GM23338 (cell line): ENCODE measurements at places on chromosomes 1 and 21.

- no peak overlapping the region for H3K27ac ChIP-seq
- H3K4me1 ChIP-seq = peaks cover 1% of the 10 kb centered on the region; the same call in 1 of the 2 replicates
- no peaks in the 10 kb centered on the region for H3K27me3 ChIP-seq
- no peaks in the 10 kb centered on the region for H3K36me3 ChIP-seq
These were observed 58.9 kb downstream of the VPS26C start for GRCh38 chr21:37208056-37208721.

DNA sequence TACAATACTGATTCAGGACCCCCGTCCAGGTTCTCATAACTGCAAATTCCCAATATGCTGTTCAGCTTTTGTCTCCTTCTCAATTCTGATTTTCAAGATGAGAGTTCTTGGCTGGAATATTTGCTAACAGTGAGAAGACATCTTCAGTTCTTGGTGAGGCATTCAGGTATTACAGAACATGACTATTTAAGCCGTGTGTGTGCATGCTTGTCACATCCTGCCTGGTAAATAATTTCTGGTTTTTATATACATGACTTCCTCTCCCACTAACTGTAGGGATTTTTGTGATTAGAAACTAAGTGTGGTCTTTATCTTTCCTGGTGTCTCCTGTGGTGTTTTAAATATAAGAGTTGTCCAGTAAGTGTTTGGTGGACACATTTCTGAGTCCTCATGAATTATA lies 10.2 kb upstream of the SLC19A2 start:
- no peaks in the 10 kb centered on the region for H3K27me3 ChIP-seq
- no peak for DNase-seq
- no peaks in the 10 kb centered on the region for H3K36me3 ChIP-seq

DNA sequence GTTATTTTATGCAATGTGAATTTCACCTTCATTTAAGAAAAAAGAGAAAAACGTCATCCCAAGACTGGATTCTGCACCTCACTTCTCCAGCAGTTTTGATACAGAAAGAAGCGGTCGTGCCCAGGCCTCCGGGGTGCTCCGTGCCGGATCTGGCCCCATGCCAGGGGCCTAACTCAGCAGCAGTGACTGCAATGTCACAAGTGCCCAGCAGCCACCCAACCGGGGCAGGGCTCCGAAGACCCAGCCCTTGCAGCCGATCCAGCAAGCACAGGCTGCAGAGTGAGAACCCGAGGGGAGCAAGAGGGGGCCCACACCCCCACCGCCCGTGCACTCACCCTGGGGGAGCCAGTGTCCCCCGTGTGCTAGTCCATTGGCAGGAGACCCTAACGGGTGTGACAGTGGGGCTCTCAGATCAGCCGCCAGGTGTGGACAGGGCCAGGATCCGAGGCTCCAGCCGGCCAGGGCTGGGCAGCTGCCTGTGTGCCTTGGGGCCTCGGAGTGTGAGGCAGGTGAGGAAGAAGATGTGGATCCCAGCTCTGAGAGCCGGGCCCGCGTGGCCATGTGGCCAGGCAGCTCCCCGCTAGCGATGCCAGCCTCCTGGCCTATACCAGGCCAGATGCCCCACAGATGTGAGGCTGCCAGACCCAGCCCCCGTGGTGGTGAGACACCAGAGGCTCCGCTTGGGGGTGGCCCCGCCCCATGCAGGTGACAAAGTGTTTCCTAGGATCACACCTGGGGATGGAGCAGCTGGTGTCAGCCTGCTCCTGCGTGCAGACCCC lies 60.6 kb downstream of the MEGF6 start:
- no peak for DNase-seq
- no peaks in the 10 kb centered on the region for H3K36me3 ChIP-seq
- H3K27ac ChIP-seq = no peak overlapping the region
- H3K27me3 ChIP-seq = no peaks in the 10 kb centered on the region
- no peak overlapping the region for H3K4me3 ChIP-seq

- H3K27me3 ChIP-seq = no peaks in the 10 kb centered on the region
- no peak overlapping the region for H3K27ac ChIP-seq
- DNase-seq = no peak
- H3K4me3 ChIP-seq = no peak overlapping the region
These were observed 275.4 kb upstream of the USP24 start for GRCh38 chr1:55490547-55490946.

- no peak for DNase-seq
- H3K27ac ChIP-seq = no peak overlapping the region
- no peaks in the 10 kb centered on the region for H3K36me3 ChIP-seq
- no peak overlapping the region for H3K4me3 ChIP-seq
These were observed 75.0 kb upstream of the MRPS6 start for GRCh38 chr21:33998402-33998801.

- no peak for DNase-seq
- no peak overlapping the region for H3K4me3 ChIP-seq
- H3K4me1 ChIP-seq = peaks cover 8% of the 10 kb centered on the region
- no peak overlapping the region for H3K27ac ChIP-seq
- H3K36me3 ChIP-seq = no peaks in the 10 kb centered on the region
These were observed 26.0 kb upstream of the AGO1 start for GRCh38 chr1:35856964-35857363.

- no peak overlapping the region for H3K4me3 ChIP-seq
- H3K27ac ChIP-seq = no peak overlapping the region
- DNase-seq = no peak
- H3K27me3 ChIP-seq = no peaks in the 10 kb centered on the region
- no peaks in the 10 kb centered on the region for H3K36me3 ChIP-seq
- no peaks in the 10 kb centered on the region for H3K4me1 ChIP-seq
These were observed 114.2 kb upstream of the NR5A2 start for GRCh38 chr1:199913318-199913717.

DNA sequence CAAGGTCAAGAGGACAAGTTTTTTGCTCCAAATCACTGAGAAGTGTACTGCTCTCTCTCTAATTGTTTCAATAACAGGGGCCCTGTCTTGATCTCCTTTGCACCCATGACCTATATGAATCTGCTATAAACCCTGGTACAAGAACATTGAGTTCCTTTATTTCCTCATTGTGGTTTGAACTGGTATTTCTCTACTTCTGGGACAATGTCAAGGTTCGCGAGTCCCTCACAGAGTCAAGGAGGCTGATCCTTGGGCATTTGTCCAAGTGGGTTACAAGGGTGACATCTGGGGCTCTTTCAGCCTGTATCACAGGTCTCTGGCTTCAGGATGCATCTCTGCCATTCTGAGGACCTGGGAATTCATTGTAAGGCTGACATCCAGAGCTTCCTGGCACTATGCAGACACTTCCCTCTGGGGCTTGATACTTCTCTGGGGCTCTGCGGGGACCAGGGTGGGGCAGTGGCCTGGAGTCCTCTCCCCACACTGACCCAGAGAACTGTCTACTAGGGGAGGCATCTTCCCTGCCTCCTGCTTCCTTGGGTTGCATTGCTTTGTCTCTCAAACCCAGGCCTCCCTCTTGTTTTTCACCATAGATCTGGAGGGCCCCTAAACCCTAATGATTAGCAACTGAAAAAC lies 22.5 kb upstream of the ZNF648 start:
- H3K36me3 ChIP-seq = no peaks in the 10 kb centered on the region
- H3K27me3 ChIP-seq = no peaks in the 10 kb centered on the region
- no peak overlapping the region for H3K4me3 ChIP-seq
- H3K27ac ChIP-seq = no peak overlapping the region

GRCh38 chr1:167746013-167746672 lies 24.4 kb downstream of the MPZL1 start:
- no peak for DNase-seq
- no peaks in the 10 kb centered on the region for H3K36me3 ChIP-seq
- H3K4me3 ChIP-seq = no peak overlapping the region
- 0 out of 2 replicates have a peak overlapping the region, but pooled peaks have one; percentile 6 for H3K27ac ChIP-seq
- peaks cover 38% of the 10 kb centered on the region for H3K4me1 ChIP-seq

DNA sequence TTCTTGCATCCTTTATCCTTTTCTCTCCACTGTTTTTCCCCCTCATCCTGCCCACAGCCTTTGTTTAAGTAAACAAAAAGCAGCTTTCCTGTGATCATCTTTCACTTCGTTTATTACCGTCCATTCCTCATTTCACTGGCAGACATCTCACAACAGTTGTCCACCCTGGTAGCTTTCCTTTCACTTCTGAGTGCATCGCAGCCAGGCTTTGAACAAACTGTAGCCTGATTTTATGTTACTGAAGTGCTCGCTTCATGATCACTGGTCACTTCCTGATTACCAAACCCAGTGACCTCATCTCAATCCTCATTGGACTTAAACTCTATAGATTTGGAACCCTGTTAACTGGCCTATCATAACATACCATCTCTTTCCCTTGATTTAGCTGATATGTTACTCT lies 67.7 kb downstream of the SDCCAG8 start:
- H3K36me3 ChIP-seq = no peaks in the 10 kb centered on the region
- no peak for DNase-seq
- H3K27ac ChIP-seq = no peak overlapping the region
- H3K4me1 ChIP-seq = no peaks in the 10 kb centered on the region
- no peak overlapping the region for H3K4me3 ChIP-seq

- no peak overlapping the region for H3K27ac ChIP-seq
- DNase-seq = no peak
- no peak overlapping the region for H3K4me3 ChIP-seq
- H3K36me3 ChIP-seq = peaks cover 24% of the 10 kb centered on the region
- no peaks in the 10 kb centered on the region for H3K4me1 ChIP-seq
These were observed 55.4 kb upstream of the TTC39A start for GRCh38 chr1:51385776-51386175.

GRCh38 chr1:167128261-167129227 lies 34.7 kb downstream of the STYXL2 start:
- H3K4me1 ChIP-seq = no peaks in the 10 kb centered on the region
- no peaks in the 10 kb centered on the region for H3K36me3 ChIP-seq
- no peak overlapping the region for H3K27ac ChIP-seq
- no peaks in the 10 kb centered on the region for H3K27me3 ChIP-seq

DNA sequence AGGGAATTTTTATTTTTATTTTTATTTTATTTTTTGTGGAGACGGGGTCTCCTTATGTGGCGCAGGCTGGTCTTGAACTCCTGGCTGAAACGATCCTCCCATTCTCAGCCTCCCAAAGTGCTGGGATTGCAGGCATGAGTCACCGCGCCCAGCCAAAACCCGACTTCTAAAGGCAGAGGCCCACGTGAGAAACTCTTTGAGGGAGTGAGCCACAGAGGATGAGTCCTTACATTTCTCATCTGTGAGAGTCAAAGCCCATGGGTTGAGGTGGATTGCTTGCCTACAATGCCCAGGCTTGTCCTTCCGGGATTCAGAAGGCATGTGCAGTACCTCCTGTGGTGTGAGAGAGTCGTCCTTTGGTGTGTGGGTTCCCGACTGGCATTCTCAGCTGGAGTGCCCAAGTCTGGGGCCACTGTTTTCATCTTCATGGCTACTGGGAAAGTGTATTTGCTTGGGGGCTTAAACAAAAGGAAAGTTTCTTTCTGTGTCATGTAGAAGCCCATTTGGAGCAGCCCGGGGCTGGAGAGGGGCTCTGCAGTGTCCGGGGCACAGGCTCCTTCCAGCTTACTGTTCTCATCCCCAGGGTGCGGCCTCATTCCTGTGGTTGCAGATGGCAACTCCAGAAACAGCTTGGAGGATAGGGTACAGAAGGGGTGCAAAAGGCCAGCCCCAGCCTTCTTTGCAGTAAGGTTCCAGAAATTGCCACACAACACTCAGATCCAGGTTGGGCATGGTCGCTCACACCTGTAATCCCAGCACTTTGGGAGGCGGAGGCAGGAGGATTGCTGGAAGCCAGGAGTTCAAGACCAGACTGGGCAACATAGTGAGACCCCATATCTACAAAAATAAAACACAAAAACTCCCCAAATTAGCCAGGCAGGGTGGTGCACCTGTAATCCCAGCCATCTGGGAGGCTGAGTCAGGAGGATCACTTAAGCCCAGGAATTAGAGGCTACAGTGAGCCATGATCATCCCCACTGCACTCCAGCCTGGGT lies 29.4 kb upstream of the CSF3R start:
- H3K4me3 ChIP-seq = no peak overlapping the region
- H3K27me3 ChIP-seq = no peaks in the 10 kb centered on the region
- no peaks in the 10 kb centered on the region for H3K36me3 ChIP-seq
- no peaks in the 10 kb centered on the region for H3K4me1 ChIP-seq
- no peak for DNase-seq
- H3K27ac ChIP-seq = no peak overlapping the region

- H3K4me1 ChIP-seq = peaks cover 4% of the 10 kb centered on the region; the same call in 1 of the 2 replicates
- no peaks in the 10 kb centered on the region for H3K36me3 ChIP-seq
- H3K27ac ChIP-seq = no peak overlapping the region
- DNase-seq = no peak
- H3K27me3 ChIP-seq = no peaks in the 10 kb centered on the region
These were observed 39.8 kb downstream of the NEK7 start for GRCh38 chr1:198196630-198197029.

GRCh38 chr1:223421025-223421424 lies 27.8 kb downstream of the CCDC185 start:
- H3K27ac ChIP-seq = no peak overlapping the region
- H3K4me3 ChIP-seq = no peak overlapping the region
- no peaks in the 10 kb centered on the region for H3K27me3 ChIP-seq
- no peak for DNase-seq
- H3K4me1 ChIP-seq = peaks cover 9% of the 10 kb centered on the region
- no peaks in the 10 kb centered on the region for H3K36me3 ChIP-seq

DNA sequence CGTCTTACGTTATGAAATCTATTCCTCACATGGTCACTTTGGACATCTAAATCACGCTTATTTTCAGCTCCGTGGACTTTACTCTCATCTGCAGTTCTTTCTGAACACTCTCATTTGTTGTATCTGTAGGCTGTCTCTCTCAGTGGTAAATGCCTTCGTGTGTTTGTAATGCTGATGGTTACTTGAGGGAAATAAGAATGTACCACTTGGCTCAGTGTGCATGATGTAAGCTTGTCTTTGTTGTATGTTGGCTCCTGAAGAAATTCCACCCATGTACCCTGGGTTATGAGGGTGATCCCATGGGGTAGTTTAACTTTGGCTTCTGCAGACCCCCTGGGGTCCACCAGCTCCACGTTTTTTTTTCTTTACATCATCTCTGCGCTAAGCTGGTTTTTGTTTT lies 378.4 kb downstream of the SETD4 start:
- no peaks in the 10 kb centered on the region for H3K27me3 ChIP-seq
- no peaks in the 10 kb centered on the region for H3K4me1 ChIP-seq
- no peak overlapping the region for H3K27ac ChIP-seq
- no peaks in the 10 kb centered on the region for H3K36me3 ChIP-seq
- H3K4me3 ChIP-seq = no peak overlapping the region
- DNase-seq = no peak

DNA sequence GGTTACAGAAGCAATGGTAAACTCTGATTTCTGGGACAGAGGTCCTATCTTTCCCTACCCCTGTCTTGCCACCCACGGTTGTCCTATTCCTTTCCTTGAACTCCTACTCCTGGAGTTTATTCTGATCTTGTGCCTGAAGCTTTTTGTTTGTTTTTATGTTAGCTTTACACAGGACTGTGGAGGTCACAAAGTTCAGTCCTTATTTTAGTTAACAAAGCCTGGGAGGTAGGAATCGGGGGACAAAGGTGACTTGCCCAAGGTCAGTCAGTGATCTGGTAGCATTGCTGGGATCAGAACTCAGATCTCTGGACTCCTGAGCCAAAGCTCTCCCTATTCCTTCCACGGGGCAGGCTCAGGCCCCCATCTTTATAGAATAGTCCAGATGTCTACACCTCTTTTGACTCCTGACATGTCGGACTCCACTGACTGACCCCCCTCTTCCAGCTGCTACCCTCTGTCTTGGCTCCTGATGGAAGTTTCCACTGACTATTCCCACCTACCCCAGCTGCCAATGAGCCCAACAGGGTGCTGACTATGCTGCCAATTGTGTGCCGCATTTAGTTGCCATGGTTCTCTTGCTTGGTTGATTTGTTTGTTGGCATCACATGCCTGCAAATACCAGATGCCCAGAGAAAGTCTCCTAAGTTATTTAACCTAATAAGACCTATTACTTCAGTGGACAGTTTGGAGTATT lies 9.9 kb downstream of the F5 start:
- H3K27ac ChIP-seq = no peak overlapping the region
- DNase-seq = peak; percentile 7
- no peaks in the 10 kb centered on the region for H3K27me3 ChIP-seq
- no peak overlapping the region for H3K4me3 ChIP-seq
- no peaks in the 10 kb centered on the region for H3K4me1 ChIP-seq
- H3K36me3 ChIP-seq = no peaks in the 10 kb centered on the region
